GM13977 (cell line): ENCODE measurements at places on chromosomes 11 and 22.

GRCh38 chr11:75894036-75894585 is 79.1 kb downstream of the UVRAG start:
- no peak for DNase-seq

DNA sequence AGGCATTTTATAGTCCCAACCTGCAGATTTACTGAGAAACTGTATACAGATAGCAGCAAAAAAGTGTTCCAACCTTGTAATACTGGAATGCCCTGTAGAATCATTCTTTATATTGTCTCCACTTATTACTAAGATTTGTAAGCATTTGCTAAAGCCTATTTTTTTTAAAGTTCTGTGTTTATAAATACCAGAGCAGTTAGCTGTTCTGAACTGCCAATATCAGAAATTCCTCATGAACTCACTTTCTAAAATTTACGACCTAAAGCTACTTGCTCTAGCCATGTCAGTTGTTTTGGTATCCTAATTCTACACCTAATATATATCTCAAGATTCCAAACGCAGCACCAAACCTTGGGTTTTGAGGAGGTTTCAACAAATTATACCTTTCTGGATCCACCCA is 103.2 kb downstream of the C11orf65 start:
- DNase-seq, result no peak

DNA sequence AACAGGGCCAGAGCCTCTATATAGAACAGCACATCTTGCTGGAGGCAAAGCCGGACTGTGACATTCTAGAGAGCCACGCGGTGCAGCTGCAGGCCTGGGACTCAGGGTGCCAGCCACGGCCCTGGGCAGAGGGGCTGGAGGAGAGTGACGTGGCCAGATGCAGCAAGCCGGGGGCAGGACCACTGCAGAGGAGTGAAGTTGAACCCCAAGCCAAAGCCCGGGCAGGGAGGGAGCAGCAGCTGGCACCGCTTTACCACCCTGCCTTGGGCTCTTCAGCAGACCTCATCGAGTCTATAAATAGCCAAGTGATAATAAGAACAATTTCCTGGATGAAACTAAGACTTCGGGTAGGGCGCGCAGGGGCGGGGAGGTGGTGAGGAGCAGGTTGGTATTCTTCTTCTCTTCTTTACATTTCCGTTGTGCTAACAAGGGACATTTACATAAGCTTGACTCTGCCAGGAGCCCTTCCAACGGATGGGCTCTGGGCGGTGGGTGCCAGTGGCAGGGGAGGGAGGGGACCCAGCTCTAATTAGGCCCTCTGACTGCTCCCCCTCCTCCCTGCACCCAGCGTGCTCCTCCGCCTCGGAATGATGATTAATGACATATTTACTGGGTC is 110.2 kb downstream of the ST3GAL4 start:
- DNase-seq, result no peak

- no peak for DNase-seq
These were observed 144.5 kb downstream of the SPON1 start for GRCh38 chr11:14107050-14107430.

GRCh38 chr11:124302347-124303125 is 11.2 kb downstream of the OR8D1 start:
- no peak for DNase-seq

GRCh38 chr11:12859872-12860657 is 149.1 kb upstream of the RASSF10 start:
- no peak for DNase-seq

- DNase-seq, result no peak
These were observed 7.0 kb downstream of the PC start for GRCh38 chr11:66951135-66951534.

GRCh38 chr11:23423104-23423503 is 562.8 kb upstream of the CCDC179 start:
- DNase-seq, result no peak

DNA sequence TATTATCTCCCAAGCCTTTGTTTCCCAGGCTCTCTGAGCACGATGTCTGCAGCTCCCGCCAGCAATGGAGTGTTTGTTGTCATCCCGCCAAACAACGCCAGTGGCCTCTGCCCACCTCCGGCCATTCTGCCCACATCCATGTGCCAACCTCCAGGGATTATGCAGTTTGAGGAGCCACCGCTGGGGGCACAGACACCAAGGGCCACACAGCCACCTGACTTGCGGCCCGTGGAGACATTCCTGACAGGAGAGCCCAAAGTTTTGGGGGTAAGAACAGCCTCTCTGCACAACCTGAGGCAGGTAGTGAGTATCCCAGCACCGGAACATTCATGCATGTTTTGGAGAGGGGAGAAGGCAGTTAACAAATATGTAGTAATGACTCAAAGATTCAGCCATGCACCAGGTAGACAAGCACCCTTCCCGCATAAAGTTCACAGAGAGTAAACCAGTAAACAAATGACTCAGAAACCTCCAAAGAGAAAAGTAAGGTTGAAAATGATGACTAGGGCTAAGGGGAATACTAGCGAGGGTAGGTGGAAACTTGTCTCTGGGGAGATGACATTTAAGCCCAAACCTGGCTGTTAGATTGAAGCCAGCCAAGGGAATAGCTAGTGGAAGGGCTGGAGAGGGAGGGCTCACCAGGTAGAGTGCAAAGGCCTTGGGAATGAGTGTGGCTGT is 7.2 kb downstream of the MS4A15 start:
- peak; percentile 41 for DNase-seq

- peak; percentile 90 for DNase-seq
These were observed 4.6 kb upstream of the GALR3 start for GRCh38 chr22:37818409-37819104.

DNA sequence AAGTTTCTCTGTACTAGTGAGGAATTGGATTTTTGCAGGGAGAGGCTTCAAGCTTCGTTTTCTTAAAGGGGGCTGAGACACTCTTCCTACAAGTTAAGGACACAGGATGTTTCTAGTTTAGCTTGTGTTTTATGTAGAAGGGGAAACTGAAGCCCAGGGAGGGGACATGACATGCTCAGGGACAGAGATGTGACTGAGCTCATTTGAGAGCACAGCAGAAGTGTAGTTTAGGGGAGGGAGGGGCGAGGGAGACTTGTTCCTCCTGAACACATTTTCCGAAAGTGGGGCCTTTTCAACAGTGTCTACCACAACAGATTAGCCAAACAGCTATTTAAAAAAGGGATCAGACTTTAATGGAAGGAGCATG is 148.1 kb downstream of the FBXO7 start:
- DNase-seq, result no peak

GRCh38 chr11:127103586-127104388 is 103.2 kb upstream of the KIRREL3 start:
- no peak for DNase-seq

- DNase-seq, result no peak
These were observed 40.6 kb upstream of the SLC37A2 start for GRCh38 chr11:125022551-125022950.

- no peak for DNase-seq
These were observed 12.7 kb downstream of the ANO3 start for GRCh38 chr11:26344647-26345046.

DNA sequence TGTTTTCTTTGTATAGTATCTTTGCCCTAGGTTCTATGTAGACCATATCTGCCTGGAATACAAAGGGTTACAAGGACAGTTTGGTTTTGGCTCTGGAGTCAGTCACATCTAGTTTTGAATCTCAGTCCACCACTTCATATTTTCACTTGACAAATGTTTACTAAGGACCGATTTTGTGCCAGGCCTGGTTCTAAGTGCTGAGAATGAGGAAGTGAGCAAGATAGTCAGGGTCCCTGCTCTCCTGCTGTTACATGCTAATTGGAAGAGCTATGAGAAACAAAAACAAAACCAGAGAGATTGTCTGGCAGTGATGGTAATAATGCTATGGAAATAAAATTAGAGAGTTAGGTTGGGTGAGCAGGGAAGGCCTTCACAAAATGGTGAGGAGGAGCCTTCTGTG is 66.1 kb upstream of the ARHGAP20 start:
- DNase-seq, result no peak

DNA sequence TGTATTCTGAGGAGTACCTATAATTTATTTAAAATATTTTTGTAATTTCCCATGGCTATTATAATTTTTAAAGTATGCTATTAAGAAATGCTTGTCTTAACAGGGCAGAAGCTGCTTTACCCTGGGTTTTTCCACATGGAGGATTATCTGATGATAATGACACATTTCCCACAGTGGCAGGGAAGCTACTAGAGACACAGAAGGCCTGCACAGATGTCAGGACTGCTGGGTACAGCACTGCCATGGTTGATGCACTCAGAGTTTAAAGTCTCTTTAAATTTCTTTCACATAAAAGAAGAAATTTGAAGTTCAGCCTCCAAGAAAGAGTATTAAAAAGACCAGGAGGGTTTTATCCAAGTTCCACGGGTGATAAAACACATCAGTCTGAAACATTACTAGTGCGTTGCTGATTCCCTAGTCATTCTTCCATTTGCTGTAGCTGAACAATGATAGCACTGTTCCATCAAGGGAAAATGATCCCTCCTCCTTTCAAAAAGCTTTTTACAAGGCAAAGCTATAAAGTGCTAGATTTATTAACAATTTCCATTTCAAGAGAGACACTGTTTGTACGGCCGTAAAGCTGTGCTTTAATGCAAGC is 363.0 kb downstream of the CNTN5 start:
- DNase-seq, result no peak

- DNase-seq, result no peak
These were observed 256.3 kb downstream of the BRD1 start for GRCh38 chr22:49571326-49571725.

GRCh38 chr11:128116885-128117284 is 470.5 kb downstream of the ETS1 start:
- no peak for DNase-seq

DNA sequence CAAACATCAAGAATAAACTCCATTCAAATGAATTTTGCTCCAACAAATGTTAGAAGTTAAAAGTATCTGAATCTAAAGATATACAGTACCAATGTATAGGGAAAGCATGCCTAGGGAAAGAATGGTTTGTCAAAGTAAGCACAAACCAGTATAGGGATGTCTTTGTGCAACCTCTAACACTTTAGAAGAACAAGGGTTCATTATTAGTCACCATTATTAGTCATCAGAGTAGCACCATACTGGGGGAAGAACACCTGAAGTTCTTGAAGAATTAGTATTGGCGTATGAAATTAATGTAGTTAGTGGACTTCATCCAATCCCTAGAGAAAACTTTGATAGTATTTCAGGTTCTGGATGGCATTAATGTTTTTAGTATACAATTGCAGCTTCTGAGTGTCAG is 943.7 kb downstream of the METTL15 start:
- no peak for DNase-seq

DNA sequence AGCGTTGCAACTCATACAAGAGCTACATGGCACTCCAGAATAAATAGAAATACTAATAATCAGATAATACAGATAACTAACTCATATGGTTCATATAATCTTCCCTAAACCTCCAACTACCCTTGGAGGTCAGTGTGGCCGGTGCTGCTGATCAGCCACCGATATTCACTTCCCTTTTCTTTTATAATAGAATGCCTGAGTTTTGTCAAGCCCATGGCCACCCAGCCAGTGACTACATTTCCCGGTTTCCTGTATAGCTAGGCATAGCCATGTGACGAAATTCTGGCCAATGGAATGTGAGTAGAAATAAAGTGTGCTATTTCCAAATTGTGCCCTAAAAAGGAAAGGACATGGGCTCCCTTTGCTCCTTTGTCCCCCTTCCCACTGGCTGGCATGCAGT is 5.9 kb upstream of the CAT start:
- DNase-seq, result no peak

DNA sequence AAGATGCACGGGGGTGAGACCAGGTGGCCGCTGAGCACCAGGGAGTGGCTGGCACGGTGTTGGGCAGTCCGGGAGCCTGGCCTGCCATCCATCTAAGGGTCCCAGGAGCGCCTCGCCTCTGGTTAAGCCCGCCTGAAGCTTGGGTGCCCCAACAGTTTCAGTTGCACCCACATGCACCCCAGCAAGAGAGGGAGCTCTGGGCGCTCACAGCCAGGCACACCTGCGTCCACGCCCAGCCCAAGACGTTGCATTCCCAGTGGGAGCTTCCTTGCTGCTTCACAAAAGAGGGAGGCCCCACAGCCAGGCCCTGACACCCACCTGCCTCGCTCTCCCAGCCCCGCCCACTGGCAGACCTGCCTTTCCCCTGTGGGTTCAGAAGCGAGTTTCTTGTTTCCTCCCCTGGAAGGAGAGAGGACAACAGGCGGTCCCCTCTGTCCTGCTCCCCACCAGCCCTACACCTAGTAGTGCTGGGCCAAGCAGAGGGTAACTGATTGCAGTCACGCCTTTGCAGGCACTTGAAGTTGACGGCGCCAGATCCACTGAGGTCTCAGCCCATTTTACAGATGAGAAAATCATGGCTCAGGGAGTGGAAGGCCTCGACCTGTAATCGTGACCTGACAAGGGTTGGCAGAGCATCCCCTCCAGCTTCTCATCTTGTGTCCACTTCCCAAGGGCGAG is 35.4 kb downstream of the OSBPL5 start:
- DNase-seq, result no peak

DNA sequence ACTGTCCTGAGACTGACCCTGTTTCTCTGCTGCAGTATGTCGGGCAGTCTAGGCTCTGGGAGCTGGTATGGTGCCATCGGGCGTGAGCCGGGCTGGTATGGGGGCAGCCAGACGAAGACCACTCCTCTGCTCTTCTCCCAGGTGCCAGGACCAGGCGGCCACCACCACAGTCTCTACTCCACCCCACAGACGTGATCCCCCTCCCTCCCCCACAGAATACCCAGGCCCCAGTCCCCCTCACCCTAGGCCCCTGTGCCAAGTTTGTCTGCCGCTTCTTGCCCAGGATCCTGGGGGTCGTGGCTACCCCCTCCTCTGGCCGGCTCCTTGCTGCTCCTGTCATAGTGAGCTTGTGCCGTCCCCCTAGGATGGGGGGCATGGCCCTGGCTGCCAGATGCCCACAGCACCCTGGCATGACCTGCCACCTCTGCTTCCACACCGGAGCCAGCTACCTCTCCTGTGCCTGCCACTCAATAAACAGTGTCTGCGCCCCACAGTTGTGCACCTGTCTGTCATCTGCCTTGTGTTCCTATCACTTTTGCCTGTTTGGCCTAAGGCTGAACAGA is 2.0 kb upstream of the KCNK4 start:
- DNase-seq, result no peak
